Right lung (tissue), 10 donors: ENCODE measurements at places on chromosomes 2 and 18. TPM values are rescaled to one million over a fixed set of nuclear protein-coding genes. Genes with fewer than 3 reads are reported as not detected.

- no peak for DNase-seq
Measured at GRCh38 chr2:207599636-207600035, 25.6 kb downstream of the METTL21A start.

- no peak for DNase-seq
Measured at GRCh38 chr2:239369631-239370161, 31.1 kb downstream of the HDAC4 start.

DNA sequence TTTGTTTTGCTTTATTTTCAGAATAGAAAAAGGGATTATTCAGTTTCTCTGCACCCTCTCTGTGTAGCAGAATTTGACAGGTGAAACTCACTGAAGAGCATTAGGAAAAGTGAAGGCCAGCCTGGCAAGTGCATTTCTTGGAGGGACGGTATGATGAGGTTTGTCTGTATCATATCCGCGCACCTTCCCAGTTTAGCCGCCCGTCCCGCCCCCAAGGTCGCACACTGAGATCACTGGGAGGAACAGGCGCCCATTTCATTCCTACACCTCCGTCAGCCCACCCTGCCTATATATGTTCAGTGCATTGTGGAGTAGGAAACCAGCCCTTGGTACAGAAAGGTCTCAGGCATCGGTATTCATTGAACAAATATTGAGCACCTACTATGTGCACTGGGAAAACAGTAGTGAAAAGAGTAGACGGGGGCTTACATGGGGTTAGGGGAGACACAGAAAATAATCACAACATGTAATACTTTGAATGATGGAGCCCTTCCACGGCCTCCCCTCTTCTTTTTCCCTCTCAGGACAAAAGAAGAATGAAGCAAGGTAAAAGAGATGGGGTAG is 678 bp upstream of the FECH start:
- DNase-seq, result no peak

- DNase-seq, result no peak
Measured at GRCh38 chr2:171902840-171903420, 8.9 kb upstream of the SLC25A12 start.

- no peak for DNase-seq
Measured at GRCh38 chr2:130852521-130853115, 15.9 kb downstream of the ARHGEF4 start.

- no peak for DNase-seq
Measured at GRCh38 chr18:8777846-8778245, 72.5 kb downstream of the MTCL1 start.

GRCh38 chr2:58502931-58503330 is 261.8 kb upstream of the FANCL start:
- DNase-seq, result no peak

DNA sequence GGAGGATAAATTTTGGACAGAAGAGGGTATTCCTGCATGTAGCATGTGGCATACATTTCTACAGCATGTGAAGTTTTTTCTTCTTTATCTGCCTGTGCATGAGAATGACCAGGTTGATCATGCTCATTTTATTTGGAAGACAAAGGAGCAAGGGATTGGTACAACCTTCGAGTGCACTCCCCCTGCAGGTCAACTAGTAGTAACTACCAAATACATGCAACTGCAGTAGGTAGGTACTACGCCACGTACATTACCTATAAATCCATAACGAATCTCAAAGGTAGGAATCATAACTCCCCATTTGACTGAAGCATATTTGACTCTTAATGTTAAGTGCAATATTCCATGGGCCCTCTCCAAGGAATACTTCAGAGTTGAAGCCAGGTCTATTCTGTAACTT is 763.9 kb downstream of the TSN start:
- no peak for DNase-seq

- DNase-seq, result no peak
Measured at GRCh38 chr2:105820691-105821090, 76.0 kb downstream of the NCK2 start.

GRCh38 chr18:68735483-68736343 is 20.8 kb upstream of the TMX3 start:
- DNase-seq, result peak; percentile 17

DNA sequence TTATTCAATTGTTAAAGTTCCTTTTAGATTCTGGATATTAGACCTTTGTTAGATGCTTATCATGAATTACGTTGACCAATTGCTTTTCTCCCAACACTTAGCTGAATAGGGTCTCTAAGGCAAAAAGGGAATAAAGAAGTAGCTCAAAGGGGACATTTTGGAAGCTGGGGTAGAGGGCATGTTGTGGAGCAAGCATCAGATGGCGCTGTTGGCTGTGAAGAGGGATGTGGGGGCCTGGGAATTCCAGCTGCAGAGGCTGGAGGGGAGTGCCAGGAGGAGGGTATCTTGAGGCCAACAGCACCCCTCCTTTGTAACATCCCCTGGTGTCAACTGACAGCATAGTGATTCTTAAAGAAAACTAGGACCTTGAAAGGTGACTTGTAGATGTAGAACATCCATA is 198.2 kb downstream of the ADCYAP1 start:
- no peak for DNase-seq

The KIAA2012 gene
- 1.5 TPM for polyA plus RNA-seq

The UGT1A6 gene
- polyA plus RNA-seq, result not detected

The PLCD4 gene
- 9.9 TPM for polyA plus RNA-seq
